CD4-positive, alpha-beta T cell treated with Interleukin-4 for 4 hours (primary cell): ENCODE measurements at places on chromosomes 2 and 18.

DNA sequence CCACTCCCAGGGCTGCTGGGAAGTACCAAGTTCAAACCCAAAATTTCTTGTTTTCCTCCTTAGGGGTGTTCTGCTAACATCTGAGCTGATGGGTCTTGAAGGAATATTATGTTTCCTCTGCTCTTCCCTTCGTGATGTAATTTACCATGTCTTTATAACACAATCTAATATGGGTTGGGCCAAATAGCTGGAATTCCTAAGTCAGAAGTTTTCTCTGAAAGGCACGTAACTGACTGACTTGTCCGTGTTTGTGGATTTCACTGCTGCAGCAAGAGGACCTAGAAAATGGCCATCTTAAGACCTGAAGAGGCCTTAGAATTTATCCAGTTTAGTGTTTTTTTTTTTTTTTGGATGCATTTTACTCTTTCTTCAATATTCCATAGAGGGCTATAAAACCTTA, 256.7 kb downstream of the DCDC2C start:
- DNase-seq: no peak

DNA sequence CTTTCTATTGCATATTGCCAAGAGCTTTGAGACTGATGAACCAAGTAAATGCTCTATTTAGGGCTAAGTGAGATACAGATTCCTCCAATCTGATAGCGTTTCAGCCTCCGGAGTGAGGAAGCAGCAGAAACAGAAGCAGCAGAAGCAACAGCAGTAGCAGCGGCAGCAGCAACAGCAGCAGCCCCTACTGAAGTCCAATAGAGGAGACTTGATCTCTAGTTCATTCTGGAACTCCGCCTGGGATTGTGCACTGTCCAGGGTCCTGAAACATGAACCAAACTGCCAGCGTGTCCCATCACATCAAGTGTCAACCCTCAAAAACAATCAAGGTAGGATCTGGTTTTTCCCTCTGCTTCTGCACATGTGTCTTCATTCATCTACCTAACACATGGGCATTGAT, at the start of gene DPP10:
Gene DPP10 (plus strand): TSS at position 132 of the 400 bp plus-strand sequence.
- no peak for DNase-seq

- no peak for DNase-seq
These were observed 90.1 kb upstream of the FAM136A start for GRCh38 chr2:70391988-70392387.

- DNase-seq: no peak
These were observed 36.4 kb downstream of the METTL4 start for GRCh38 chr18:2534906-2535305.

- DNase-seq: no peak
These were observed 275.3 kb downstream of the DCC start for GRCh38 chr18:52615321-52615720.

DNA sequence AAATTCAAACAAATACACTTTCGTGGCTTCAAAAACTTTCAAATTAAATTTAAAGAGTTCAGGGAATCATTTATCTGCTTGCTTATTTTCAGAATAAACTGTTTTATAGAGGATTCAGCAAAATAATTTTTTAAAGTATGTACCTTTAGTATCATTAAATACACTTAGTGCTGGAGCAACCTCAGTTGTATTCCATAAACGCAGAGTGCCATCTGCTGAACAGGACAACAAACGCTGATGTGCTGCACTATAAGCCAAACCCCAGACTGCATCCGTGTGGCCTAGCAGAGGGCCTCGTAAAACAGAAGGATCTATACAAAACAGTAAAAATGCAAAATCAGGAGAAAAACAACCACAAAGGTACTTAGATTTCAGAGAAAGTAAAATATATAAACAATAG, 108.6 kb downstream of the STRN start:
- no peak for DNase-seq

DNA sequence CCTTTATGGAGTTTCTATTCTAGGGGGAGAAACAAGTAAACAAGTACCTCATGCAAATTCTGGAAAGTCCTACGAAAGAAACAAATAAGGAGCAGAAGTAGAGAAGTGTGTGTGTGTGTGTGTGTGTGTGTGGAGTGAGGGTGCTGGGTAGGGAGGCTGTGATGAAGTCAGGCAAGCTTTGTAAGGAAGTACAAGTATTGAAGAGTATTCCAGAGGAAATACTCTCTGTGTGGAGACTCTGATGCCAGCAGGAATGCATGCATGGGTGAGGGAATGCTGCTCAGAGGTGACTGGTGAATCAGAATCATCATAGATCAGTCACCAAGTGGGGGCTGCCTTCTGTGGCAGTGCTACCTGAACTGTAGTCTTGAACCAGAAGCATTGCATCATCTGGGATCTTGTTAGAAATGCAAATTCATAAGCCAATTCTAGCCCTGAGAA, 34.5 kb downstream of the SLC4A3 start:
- DNase-seq: no peak

DNA sequence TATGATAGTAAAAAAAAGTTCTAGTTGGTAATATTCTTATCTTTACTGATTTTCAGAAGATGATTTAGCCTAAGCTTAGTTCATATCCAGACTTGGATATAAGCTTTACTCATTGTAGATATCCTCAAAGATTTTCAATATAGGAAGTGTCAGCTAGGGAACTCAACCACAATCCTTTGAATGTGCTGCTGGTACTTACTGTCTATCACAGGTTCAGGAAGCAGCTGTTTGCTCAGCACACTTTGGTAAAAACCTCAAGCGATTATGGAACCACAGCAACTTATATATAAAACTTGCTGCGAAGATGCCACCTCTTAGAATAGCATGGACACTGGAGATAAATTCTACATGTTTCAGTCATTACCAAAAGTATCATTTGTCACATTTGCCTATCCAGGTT, 60.1 kb upstream of the TNFRSF11A start:
- no peak for DNase-seq

GRCh38 chr18:4004183-4004829, 450.8 kb downstream of the DLGAP1 start:
- no peak for DNase-seq

GRCh38 chr2:23457990-23458682, 73.2 kb downstream of the KLHL29 start:
- no peak for DNase-seq

DNA sequence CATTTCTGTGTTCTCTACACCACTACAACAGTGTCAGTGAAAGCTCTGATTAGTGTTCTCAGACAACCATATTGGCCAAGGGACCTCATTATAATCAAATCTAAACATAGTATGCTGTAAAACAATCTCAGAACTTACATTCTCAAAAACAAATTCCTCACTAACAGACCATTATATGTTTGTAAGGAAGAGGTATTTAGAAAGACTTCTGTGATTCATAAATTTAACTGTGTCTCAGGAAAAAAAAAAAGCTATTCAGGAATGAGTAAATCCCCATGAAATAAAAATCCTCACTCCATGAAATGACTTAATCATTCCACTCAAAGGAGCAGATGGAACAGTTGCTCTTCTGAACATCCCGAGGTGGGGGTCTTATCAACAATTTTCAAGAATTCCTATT, 413.0 kb downstream of the CDH2 start:
- DNase-seq: no peak

DNA sequence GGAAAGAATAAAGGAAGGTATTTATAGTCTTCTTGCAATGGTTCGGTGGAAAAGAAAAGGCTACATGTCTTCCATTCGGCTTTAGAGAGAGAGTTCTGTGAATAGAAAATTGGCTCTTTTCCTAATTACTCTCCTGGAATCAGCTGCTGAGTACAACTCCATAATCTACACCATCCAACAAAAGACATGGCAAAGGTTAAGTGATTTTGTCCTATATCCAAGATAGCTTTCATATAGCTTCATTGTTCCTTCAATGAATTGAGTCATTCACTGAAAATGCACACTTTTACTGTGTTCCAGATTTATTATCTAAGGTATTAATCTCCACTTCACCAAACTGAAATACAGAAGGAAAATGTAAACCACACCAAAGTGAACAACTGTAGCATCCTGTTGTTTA, 514.5 kb downstream of the LRRTM4 start:
- no peak for DNase-seq

DNA sequence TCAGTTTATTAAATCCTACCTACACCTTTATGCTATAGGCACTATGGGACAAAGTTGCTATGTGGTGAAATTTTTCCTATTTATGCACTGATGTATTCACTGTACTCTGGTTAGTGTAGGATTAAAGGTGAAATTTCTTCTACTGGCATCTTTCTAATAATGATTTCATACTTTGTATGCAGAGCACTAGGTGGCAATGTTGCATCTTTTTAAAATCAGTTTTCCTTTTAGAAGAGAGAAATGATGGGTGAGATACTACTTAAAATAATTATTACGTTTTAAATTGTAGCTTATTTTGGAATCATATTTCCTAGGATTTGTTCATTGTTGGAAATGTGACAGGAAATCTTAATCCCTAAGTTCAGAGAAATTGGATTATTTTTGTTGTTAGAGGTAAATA, 150.9 kb downstream of the CD8B2 start:
- DNase-seq: no peak

DNA sequence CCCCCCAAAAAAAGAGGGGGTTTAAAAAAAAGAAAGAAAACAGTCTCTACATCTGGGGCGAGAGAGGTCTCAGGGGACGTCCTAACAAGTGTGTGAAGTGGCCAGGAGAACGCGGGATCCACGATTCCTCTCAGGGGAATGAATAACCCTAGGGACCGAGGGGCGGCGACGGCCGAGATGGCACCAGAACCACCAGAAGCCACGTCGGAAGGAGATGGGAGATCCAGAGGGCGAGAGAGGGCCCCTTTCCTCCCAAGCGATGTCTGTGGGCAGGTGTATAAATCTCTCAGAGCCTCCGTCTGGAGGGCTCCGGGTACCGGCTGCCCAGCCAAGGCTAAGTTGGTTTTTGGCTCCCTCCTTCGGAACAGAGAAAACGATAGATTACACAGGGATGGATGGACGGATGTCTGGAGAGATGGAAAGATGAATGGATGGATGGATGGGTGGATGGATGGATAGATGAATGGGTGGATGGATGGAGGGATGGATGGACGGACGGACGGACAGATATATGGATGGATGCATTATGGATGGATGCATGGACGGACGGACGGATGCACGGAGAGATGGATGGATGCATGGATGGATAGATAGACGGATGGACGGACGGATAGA, 1.7 kb downstream of the EPHA4 start:
- peak; percentile 31 for DNase-seq

DNA sequence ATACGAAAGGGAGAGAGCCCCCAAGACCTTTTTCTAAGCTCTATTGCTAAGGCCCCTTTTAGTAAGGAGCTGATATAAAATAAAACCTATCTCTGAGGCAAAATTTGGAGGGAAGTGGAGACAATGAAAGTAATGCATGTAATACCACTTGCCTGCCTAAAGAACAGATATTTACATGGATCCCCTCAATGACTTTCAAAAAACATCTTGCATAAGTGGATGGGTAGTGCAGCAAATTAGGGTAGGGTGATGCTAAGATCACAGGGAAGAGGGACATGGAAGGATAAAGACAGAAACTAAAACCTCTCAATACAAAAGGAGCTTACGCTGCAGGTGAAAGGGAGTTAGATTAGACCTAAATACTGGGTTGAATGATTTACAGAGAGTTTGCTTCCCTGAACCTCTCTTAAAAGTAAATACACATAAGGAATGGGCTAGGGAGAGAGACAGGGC, 1.1 kb downstream of the ZNF513 start:
- DNase-seq: no peak

- DNase-seq: no peak
These were observed 12.6 kb downstream of the CRACDL start for GRCh38 chr2:98923244-98923940.

DNA sequence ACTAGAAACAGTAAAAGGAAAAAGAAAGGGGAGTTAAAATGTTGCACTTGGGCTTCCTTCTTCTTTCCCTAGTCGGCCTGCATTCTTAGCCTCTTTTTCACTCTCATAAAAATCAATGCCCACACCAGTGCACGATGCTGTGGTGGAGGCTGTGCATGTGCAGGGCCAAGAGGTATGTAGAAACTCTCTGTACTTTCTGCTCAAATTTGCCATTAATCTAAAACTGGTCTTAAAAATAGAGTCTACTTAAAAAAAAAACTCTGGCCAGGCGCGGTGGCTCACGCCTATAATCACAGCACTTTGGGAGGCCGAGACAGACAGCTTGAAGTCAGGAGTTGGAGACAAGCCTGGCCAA, 11.1 kb downstream of the TRAPPC8 start:
- DNase-seq: no peak

- no peak for DNase-seq
These were observed 75.6 kb upstream of the MGAT5 start for GRCh38 chr2:134178138-134178877.

- DNase-seq: no peak
These were observed 130.0 kb upstream of the FN1 start for GRCh38 chr2:215565897-215566296.
